ENCODE measurements at places on chromosomes 2 and 18. TPM values are rescaled to one million over a fixed set of nuclear protein-coding genes. Genes with fewer than 3 reads are reported as not detected.

DNA sequence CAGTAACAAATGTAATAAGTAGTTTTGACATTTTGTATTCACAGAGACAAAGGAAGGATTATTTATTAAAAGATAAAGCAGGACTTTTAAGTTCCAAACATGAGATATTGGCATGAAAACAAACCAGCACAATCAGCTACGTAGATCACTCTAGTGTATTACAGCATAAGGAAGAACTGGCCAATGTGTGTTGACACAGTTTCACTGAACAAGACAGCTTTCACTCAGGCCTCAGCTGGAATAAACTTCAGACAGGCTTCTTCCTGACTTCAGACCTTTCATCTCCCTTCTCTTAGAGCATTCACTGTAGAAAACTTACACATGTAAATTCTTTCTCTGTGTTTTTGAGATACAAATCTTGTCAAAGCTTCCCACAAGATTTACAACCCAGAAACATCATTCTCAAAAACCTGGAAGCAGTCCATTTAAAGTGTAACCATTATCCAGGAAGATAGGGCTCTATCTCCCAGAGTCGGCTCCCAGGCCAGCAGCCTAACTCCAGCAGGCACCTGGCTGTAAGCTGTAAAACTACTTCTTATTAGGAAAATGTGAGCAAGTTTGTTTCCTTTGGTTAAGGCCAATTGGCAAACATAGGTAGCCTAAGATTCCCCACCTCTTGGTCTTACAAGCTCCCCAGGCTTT lies 768.3 kb upstream of the CDH7 start:
- DNase-seq, result no peak

GRCh38 chr2:23916727-23917405 lies 10.1 kb downstream of the ATAD2B start:
- no peak for DNase-seq

GRCh38 chr2:105052773-105053172 lies 14.9 kb downstream of the MRPS9 start:
- DNase-seq, result no peak

LCT gene
- not detected for total RNA-seq

DNA sequence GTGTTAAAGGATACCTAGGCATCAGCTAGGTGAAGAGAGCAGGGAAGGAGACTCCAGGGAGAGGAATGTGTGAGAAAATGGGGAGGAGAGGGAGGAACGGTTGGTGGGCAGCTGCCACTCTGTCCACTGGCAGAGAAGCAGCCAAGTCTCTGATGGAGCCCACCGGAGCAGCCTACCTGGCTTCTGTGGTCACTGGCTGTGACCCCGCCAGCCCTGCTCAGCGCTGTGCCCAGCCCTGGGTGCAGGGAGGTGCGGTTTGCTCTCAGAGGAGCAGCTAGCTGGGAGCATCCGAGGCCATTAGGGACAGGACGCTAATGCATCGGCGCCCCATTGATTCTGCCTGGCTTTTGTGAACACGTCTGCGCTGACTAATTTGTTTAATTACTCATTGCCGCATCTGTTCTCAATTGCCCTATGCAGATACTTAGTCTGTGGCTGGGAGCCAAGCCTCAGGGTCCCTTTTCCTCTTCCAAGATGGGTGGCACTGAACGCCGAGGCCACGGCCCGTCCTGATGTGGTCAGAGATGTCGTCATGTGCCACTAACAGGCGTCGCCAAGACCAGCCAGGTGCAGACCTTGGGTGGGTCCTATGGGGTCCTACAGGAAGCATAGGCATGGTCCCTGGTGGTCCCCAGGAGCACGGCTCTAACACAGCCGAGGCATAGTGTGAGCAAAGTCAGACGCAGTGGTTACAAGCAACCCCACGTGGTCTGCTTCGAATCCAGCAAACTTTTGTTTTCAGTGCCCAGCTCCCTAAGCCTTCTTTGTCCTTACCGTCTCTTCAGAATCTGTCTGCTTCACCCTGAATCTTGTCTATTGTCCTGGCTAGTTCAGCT lies 82.0 kb downstream of the RRM2 start:
- DNase-seq, result no peak

- DNase-seq, result no peak
Measured at GRCh38 chr2:215409331-215410127, 26.3 kb downstream of the FN1 start.

FBLN7 gene
- total RNA-seq, result 0.95 TPM

L3MBTL4 gene
- 0.87 TPM for total RNA-seq

- no peak for DNase-seq
Measured at GRCh38 chr2:14567561-14567960, 65.0 kb upstream of the LRATD1 start.

PLGLB1 gene
- 1.4 TPM for total RNA-seq

FIGN gene
- 19.5 TPM for total RNA-seq

DNA sequence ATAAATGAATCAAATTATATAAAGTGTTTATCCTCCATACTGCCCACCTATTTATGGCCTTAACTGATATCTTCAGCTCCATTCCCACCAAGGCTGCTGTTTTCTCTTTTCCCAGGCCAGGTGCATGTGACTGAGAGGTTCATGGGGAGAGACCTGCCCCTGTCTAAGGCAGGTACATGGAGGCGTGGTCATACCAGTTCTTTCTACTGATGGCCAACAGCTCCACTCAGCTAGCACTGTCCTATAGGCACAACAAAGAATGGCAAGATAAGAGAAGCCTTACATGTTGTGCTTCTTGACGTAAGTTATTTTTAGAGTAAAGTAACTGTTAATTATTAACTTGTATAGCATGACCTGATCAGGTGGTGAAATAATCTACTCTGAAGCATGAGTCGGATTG lies 16.8 kb downstream of the AKAIN1 start:
- no peak for DNase-seq

HOXD4 gene
- total RNA-seq, result 1.4 TPM

- DNase-seq, result no peak
Measured at GRCh38 chr2:189440644-189440946, 679 bp upstream of the WDR75 start.

PDE11A gene
- not detected for total RNA-seq

- DNase-seq, result no peak
Measured at GRCh38 chr2:32926708-32927084, 20.1 kb upstream of the LTBP1 start.

DNA sequence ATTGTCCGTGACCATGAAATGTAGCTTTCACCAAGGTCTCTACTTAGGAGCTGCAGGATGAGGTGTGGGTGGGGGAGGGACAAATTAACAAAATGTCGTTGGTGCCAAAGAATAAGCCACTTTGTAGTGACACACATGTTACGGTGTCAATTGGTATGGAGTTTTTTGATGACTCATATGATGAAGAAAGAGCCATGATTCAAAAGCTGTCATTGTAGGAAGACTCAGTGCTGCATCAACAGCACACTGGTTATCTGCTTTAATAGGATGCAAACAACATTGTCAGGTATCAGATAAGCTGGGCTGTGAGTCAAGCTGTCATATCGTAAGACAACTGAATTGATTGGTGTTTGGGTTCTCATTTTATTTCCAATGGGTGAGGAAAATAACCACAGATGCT lies 36.6 kb upstream of the BOD1L2 start:
- DNase-seq, result no peak

OLA1 gene
- 126 TPM for total RNA-seq

SERPINB10 gene
- total RNA-seq, result not detected

DNA sequence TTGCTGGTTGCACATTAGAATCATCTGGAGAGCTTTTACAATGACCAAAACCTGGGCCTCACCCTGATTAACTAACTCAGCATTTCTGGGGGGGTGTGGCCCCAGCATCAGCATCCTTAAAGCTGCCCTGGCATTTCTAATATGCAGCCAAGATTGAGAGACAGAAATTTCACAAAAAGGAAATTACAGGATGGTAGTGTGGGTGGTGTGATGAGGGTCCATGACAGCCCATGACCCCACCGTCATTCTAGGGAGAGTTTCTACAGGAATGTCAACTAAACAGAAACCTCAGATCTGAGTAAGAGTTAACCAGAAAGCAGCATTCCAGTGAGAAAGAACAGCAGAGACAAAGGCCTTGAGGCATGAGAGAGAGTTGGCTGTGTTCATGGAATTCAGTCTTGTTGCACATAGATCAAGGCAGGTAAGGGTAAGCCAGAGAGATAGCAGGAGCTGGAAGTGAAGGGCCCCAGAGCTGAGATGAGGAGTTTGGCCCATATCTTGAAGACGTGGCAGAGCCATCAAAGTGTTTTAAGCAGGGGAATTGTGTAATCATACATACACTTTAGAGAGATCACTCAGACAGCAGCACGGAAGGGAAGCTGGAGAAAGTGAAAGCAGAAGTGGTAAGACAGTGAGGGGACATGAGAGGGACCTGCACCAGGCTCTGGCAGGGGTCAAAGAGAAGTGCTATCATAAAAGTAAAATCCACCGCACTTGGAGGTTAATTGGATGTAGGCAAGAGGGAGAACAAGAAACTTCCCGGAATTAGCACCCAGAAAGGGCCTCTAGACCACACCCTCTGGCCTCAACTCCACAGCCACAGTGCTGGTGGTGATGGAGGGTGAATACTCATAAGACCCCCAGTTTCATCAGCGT lies 7.8 kb upstream of the TRABD2A start:
- no peak for DNase-seq

RGPD3 gene
- 0.31 TPM for total RNA-seq

GRCh38 chr2:6771634-6772611 lies 93.8 kb downstream of the CMPK2 start:
- no peak for DNase-seq

GRCh38 chr2:74555610-74556103 lies 1.1 kb downstream of the DOK1 start:
- DNase-seq, result no peak

IL36G gene
- not detected for total RNA-seq

DNA sequence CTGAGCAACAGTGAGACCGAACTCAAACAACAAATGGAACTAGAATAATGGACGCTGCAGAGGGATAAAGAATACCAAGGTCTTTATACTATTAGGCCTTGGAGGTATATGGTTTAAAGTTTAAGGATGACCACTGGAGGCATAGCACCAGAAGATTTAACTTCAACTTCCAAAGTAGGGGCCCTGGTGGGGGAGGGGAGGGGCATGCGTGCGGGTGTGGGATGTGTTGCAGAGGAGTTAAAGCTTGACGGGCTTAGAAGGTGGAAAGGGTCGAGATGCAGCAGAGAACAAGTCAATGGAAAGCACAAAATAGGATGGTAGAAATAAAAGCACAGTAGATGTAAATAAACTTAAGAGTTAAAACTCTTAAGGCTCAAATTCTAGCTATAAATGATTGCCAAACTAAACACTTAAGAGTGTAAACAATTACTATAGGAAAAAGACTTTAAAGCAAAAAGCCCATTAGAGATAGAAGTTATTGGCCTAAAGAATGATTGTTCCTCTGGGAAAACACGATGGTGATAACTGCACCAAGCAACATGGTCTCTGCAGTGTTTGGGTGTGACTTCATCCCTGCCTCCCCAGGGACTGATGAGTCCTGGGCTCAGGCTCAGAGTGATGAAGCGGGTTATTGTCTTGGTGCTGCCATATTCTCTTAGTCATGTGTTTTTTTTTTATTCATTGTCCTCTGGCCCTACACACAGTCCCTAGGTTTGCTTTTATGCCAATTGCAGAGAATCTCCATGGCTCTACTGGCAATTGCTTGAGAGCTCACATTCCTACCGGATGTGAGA lies 13.0 kb downstream of the RRM2 start:
- no peak for DNase-seq

DNA sequence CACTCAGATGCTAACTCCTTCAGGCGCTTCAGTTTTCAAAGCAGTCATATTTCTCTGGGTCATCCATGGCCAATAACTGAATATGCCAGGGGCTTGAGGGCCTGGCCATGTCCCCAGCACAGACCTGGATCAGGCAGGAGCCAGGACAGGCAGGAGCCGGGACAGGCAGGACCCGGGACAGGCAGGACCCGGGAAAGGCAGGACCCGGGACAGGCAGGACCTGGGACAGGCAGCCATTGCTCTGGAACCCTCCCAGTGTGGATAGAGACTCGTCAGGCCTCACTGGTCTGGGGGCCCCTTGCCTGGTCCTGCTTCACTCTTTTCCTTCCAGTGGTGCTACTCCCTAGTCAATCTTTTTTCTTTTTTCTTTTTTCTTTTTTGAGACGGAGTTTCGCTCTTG lies 117.5 kb upstream of the TEX51 start:
- DNase-seq, result no peak

CYP27A1 gene
- 7.7 TPM for total RNA-seq

GRCh38 chr18:74234326-74235171 lies 57.2 kb downstream of the CYB5A start:
- DNase-seq, result no peak
